ENCODE measurements at places on chromosomes 2 and 18.

- no peak for DNase-seq
Measured at GRCh38 chr18:62088156-62088555, 98.7 kb downstream of the PIGN start.

DNA sequence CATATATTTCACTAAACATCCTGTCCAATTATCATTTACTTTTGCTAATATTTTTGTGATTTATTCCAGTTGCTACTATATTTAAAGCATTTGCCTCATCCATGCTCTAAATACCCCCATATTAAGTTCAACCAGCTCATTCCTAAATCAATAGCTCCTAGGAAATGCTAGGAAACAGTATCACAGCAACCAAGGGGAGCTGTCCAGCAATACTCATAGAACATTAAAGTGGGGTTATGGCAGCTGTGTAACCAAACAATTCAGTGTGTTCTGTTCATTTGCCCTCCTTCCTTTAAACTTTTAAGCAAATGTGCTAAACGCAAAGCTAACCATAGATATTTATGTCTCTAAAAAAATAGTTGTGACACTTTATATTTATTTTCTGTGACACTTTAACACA is 41.1 kb downstream of the ACVR1C start:
- peak; percentile 66 for DNase-seq

DNA sequence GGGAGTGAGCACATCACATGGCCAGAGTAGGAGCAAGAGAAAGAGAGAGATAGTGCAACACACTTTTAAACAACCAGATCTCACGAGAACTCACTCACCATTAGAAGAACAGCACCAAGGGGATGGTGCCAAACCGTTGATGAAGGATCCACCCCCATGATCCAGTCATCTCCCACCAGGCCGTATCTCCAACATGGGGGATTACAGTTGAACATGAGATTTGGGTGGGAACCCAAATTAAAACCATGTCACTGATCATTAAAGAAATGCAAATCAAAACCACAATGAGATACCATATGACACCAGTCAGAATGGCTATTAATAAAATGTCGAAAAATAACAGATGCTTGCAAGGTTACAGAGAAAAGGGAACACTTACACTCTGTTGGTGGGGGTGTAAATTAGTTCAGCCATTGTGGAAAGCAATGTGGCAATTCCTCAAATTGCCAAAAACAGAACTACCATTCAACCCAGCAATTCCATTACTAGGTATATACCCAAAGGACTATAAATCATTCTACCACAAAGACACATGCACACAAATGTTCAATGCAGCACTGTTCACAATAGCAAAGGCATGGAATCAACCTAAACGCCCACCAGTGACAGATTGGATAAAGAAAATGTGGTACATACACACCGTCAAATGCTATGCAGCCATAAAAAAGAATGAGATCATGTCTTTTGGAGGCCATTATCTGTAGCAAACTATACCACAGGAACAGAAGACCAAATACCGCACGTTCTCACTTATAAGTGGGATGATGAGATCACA is 137.1 kb downstream of the COL6A3 start:
- DNase-seq = no peak

DNA sequence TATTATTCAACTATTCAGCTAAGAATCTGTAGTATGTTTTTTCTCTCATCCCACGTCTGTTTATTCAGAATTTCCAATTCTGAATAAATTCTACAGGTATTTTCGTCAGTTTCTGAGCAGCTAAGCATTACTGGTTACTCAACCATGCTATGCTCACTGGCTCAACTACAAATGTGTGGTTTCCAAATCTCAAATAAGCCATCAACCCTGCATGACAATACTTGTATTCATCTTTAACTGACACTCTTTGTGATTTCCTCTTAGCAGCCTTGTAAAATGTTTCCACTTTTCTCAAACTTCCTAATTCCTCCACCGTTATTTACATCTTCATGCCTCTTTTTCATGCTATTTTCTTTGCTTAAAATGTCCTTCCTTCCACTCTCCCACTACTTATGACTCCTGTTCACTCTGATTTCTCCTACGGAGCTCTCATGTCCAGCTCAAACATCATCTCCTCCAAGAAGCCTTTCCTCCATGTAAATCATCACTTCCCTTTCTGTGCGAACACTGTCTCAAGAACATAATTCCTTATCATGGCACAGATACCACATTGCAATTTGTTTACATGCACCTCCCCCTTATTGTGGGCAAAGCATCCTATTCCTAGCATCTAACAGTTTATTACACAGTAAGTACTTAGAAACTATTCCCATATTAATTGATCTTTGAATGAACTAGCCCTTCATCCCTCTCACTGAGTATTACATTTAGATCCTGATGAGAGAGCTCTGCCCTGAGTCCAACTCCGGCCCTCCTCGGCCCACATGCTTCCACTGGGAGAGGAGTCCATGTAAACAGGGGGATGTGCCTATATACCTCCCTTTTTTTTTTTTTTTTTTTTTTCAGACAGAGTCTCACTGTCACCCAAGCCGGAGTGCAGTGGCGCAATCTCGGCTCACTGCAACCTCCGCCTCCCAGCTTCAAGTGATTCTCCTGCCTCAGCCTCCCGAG is 10.5 kb downstream of the CCDC88A start:
- DNase-seq = no peak

DNA sequence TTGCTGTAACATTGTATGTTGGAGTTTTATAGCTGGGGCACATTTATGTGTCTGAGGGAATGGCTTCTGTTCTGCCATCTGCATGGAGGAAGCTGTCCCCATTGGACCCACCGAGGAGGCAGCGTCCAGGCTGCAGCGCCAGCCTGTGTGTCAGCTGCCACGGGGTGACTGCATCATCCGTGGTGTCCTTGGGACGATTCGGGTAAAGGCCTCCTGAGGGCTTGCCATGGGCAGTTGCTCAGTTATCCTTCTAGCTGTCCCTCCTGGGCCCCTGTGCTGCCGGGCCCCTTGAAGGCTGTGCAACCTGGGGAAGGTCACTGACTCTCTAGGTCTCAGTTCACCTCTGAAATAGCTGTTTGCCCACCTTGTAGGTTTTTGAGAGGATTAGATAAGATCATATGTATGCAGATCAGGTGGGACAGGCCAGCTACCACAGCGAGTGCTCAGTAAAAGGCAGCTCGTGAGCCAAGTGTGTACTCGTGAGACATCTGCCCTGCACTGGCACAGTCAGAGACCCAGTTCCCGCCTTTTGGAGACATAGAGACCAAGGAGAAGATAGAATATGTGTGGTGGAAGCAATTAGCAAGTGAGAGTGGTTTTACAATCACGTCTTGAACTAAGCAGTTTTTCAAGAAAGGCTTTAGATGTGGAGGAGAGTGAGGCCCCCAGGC is 10.6 kb downstream of the LDLRAD4 start:
- no peak for DNase-seq

GRCh38 chr18:44135741-44136140 is 544.9 kb upstream of the SETBP1 start:
- no peak for DNase-seq

DNA sequence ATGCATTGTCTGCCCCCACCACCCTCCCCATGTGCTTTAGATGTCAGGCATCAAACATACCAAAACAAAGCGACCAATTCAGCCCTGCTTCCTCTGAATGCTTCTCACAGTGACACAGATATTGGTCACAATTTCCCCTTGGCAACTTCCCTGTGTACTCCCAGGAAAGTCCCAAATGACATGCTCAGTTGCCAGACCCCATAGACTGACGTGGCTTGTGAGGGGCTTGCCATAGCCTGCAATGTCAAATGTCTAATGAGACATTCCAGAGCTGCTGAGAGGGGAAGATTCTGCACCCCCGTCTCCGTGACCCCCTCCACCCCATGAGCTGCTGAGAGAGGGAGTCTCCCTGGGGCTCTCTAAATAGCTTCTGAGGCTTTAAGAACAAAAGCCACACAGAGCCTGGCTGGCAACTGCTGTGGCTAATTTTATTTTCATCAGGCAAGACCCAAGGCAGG is 47.3 kb downstream of the RFTN2 start:
- no peak for DNase-seq

- DNase-seq = no peak
Measured at GRCh38 chr2:8993902-8994278, 9.6 kb downstream of the MBOAT2 start.

DNA sequence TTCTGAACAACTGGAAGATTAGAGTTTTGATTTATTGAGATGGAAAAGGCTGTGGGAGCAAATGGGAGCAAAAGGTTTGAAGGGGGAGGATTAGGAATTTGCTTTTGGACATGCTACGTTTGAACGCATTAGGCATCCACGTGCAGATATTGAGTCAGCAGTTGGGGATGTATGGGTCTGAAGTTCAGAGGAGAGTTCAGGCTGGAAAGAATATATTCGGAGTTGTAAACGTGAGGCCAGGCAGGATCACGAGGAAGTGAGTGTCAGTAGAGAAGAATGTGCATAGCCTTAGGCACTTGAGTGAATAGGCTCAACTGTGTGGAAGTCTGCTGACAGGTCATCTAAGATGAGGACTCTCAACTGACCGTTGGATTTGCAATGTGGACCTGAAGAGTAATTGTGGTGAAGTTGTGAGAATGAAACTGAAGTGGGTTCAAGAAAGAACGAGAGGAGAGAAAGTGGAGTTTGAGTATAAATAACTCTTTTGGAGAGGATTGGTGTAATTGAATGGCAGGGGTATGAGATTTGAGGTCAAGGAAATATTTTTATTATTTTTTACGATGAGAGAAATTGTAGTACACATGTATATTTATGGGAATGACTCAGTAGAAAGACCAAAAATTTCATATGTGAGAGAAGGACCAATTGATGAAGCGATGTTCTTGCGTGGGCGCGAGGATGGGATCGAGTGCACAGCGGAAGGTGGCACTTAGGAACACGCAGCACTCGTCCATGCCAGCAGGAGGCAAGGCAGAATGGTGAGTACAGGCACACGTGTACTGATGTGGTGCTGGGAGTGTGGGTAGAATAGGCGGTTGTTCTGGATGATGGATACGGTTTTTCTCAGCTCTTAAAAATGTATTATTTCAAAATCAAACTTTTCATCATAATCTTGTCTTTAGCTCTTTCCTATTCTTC is 40.5 kb upstream of the POLE4 start:
- no peak for DNase-seq

DNA sequence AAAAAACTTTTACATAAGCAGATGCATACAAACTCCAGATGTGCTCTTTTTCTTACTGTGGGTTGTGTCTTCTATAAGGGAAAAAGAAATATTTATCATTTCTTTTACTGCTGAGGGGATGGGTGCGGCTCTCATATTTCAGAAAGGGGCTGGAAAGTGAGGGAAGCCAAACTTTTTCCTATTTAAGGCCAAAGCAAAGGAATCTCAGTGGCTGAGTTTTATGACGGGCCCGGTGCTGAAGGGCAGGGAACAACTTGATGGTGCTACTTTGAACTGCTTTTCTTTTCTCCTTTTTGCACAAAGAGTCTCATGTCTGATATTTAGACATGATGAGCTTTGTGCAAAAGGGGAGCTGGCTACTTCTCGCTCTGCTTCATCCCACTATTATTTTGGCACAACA is at the start of gene COL3A1:
TSS of gene COL3A1 (plus strand) at position 210 of the 400 bp plus-strand sequence. CDS start at position 327, 117 bp downstream.
- DNase-seq = no peak

DNA sequence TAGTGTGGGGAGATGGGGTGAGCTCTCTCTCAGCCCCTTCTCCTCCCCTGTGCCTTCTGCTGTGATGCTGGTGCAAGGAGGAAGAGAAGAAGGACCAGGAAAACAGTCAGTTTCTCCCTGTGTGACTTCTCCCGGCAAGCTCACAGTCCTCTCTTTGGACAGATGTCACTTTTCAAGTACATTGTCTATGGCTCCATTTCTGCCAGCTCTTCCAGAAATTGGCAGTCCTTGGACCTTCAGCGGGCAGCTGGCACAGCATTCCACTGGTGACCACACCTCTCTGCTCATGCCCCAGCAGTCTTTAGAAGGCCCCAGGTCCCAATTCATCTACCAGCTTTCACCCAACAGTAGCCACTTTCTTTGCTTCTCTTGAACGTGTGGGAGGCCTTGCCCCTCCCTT is 63.9 kb downstream of the AOX1 start:
- no peak for DNase-seq

- DNase-seq = no peak
Measured at GRCh38 chr2:42987112-42987922, 194.9 kb upstream of the HAAO start.

DNA sequence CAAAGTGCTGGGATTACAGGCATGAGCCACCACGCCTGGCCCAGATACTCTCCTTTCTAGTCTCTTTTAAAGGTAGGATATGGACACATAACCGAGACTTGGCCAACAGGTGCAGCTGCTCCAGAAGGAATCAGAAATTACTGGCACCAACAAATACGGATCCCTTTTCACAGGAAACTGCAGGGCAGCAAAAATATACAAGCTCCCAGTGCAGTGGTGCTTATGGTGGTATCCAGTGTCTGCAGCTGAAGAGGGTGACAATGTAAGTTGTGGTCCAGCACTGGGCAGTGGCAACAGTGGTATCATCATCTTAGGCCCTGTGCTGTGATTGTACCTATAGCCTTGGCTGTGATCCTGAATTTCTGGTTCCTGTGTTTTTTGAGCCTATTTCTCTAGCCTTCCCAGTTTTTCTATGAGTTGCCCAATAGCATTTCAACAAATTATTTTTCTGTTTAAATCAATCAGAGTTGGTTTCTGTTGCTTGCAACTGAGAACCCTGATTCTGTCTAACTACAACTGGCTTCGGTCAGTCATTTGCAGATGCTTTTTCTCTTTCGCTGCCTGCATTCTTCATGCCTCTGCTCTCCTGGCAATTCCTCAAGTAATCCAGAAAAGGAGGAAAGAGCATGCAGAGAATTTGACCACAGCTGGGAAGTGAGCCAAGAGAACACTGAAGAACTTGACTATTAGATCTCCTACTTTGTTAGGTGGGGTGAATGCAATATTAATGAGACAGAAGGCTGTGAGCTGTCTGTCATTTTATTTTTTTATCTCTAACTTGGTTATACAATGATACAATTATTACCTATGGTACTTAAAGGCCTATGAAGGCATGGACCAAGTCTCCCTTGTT is 30.8 kb upstream of the EML4 start:
- DNase-seq = no peak

GRCh38 chr2:15730545-15731212 is 139.0 kb downstream of the DDX1 start:
- peak; percentile 41 for DNase-seq

GRCh38 chr18:55522011-55522410 is 66.0 kb downstream of the TCF4 start:
- no peak for DNase-seq

DNA sequence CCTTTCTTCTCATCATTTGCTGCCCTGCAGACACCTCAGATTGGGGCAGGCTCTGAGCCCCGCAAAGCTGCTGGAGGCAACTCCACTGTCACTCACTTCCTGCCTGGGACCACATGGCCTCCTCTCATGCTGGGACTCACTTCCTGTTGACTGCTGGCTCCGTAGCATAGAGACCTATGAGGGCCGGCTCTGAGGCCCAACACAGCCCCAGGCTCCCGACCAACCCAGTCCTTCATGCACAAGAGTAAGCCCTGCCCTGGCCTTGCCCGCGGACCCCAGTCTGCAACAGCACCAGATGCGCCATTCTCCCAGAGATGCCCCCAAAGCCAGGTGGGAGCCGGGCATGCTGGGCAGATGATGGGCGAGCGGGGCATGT is 55.7 kb downstream of the DNMT3A start:
- no peak for DNase-seq

- DNase-seq = no peak
Measured at GRCh38 chr18:66632756-66633155, 28.9 kb upstream of the CDH19 start.

Data from NCI-H774 (cell line).